ENCODE measurements at places on chromosomes 13 and 19. TPM values are rescaled to one million over a fixed set of nuclear protein-coding genes. Genes with fewer than 3 reads are reported as not detected.

ZMYM5 gene
- 18.2 TPM for total RNA-seq

DNA sequence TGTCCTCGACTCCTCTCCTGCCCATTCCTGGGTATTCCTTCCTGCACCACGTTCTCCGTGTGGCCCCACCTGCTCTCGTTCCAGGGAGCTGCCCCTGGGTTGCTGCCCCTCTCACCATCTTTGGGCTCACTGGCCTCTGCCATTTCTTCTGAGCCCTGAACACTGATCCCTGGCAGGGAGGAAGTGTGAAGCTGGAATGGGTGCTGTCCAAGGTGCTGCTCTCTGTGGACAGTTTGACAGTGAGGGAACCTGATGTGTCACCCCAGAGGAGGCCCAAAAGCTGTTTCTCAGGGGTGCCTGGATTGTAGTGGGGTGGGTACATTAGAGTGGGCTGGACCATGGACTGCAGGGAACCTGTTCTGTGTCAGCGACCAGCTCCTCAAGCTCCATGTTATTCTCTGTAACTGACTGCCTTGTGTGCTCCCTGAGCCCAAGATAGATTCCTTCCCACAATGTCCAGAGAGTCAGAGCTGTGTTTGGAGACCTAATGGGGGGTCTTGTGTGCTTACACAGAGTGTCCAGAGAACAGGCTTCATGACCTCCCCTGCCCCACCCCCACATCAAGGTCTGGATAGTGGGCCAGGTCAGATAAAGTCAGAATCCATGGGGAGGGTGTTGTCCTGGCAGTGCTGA, 7.2 kb upstream of the CEACAM8 start:
- H3K27me3 ChIP-seq: no peaks in the 10 kb centered on the region
- H3K4me3 ChIP-seq: no peak overlapping the region
- H3K36me3 ChIP-seq: no peaks in the 10 kb centered on the region
- no peaks in the 10 kb centered on the region for H3K4me1 ChIP-seq
- H3K27ac ChIP-seq: no peak overlapping the region

DNA sequence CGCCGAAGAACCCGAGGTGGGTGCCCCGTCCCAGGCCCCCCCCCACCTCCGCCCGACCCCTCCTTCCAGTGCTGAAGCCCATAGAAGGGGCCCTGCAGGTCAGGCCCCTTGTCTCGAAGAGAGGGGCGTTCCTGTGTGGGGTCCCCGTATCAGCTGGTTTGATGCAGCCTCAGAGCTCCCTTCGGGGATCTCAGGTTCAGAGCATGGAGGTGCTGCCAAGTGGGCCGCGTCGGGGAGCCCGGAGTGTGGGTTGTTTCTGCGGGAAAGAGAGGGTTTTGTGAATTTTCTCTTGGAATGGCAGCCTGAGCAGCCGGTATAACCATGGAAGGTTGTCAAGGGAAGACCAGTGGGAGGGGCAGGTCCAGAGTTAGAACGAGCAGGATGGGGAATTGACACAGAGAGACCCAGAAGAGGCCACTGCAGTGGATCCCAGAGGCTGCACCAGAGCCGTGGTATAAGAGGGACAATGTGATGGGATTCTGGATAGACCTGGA, 384 bp downstream of the TRAPPC2B start:
- no peaks in the 10 kb centered on the region for H3K27me3 ChIP-seq
- peaks cover 17% of the 10 kb centered on the region for H3K4me1 ChIP-seq
- peak overlapping the region; percentile 94 for H3K27ac ChIP-seq
- H3K4me3 ChIP-seq: peak overlapping the region; percentile 88

- no peaks in the 10 kb centered on the region for H3K27me3 ChIP-seq
- H3K4me1 ChIP-seq: peaks cover 18% of the 10 kb centered on the region
- H3K36me3 ChIP-seq: no peaks in the 10 kb centered on the region
- H3K4me3 ChIP-seq: no peak overlapping the region
- peak overlapping the region; percentile 30 for H3K27ac ChIP-seq
Observed at GRCh38 chr13:27147530-27148170, 24.0 kb downstream of the USP12 start.

Data from sigmoid colon (tissue), 7 donors.